Activated CD4-positive, alpha-beta T cell treated with anti-CD3 and anti-CD28 coated beads, Interleukin-2, amount 50 U/mL, for 1 hour (primary cell): ENCODE measurements at places on chromosomes 5 and 9.

- no peak for DNase-seq
Measured at GRCh38 chr5:160397492-160397891, 2.4 kb downstream of the FAM200C start.

DNA sequence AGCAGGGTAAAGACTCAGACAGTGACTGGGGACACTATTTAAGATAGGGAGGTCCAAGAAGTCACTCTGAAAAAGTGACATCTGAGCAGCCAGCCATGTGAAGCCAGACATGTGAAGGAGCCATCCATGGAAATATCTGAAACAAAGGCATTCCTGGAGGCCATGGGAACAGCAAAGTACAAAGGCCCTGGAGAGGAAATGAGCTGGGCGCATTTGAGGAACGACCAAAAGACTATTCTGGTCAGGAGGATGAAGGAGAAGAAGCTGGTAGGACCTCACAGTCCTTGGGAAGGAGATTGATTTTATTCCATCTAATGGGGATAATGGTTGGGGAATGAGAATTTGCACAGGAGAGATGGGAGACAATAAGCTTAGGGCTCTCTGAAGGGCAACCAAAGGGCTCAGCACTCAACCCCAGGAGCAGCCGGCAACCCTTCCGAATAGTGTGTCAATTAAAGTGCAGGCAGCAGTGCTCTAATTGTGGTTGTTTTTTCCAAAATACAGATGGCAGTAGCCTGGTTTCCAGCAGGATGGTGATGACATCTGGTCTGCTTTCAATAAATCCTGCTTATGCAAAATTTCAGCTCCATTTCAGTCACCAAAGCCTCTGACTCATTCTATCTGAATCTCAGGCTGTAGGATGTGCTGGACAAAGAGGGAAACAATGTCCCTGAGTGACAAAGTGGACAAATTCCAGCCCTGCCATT, 26.7 kb downstream of the FOXI1 start:
- DNase-seq, result no peak

GRCh38 chr5:92969191-92969780, 611.7 kb downstream of the NR2F1-AS1 start:
- DNase-seq, result no peak

GRCh38 chr9:4022435-4023067, 277.3 kb downstream of the GLIS3 start:
- no peak for DNase-seq

DNA sequence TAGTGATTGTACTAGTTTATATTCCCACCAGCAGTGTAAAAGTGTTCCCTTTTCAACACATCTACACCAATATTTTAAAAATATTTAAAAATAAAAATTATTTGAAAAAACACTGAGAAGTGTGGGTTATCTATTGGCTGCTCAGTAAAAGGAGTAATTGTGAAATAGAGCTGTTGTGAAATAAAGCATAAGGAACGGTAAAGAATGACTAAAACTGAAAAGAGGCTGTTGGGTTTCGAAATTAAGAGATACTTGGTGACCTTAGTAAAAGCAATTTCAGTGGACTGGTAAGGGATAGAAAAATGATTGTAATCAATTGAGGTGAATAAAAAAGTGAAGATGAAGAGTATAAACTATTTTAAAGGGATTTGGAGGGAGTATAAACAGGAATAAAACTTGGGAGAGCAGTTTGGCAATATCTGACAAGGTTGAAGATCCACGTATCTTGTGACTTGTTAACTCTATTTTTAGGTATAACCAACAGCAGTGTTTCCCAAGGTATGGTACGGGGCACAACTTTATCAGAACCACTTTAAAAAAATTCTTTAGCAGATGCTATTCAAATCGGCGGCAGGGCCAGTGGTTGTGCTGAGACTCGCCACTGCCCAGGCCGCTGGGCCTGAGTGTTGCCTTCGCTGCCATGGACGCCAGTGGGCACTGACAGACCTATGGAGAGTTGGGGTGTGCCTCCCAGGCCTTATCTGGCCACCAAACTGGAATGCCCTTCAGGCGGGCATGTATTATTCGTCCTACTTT, 63.3 kb downstream of the TMEM38B start:
- no peak for DNase-seq

DNA sequence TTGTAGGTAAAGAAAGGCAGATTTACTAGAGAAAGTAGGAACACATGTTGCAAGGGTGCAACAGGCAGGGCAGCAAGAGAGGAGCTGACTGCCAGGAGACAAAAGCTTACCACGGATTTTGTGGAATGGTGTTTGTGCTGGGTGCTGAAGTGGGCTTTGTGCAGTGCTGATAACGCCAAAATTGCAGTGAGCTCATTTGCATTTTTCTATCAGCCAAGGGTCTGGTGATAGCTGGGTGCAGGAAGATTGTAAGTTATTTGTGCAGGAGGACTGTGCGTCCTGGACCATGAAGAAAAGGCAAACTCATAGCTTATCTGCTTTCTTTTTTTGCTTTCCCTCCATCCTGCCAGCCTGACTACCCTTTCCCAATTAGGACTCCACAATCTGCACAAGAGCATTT, 13.6 kb downstream of the CTSL start:
- DNase-seq, result no peak

GRCh38 chr9:77541055-77541454, 107.1 kb downstream of the GNA14 start:
- DNase-seq, result no peak

- no peak for DNase-seq
Measured at GRCh38 chr9:17775656-17776055, 196.8 kb downstream of the SH3GL2 start.

DNA sequence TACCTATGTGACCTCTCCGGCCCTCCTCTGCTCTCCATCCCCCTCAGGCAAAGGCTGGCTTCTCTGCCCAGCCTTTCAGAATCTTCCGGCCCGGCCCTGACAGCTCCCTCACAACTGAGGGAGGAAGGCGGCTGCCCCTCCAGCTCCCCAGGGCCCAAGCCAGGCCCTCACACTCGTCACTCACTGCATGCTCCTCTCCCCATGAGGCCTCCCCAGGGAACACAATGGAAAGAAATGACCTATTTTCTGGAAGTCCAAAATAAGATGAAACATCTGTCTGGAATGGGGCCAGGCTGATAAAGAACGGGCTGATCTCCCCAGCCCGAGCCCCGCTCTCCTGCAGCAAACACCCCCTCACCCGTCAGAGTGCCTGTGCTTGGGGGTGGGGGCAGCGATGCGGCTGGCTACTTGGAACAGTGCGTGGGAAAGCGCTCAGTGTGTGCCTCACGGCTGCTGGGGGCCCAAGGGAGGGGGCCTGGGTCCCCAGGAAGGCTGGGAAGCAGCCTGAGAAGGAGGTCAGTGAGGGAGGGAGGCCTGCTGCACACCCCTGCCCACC, 11.3 kb downstream of the PDGFRB start:
- no peak for DNase-seq

- no peak for DNase-seq
Measured at GRCh38 chr9:1619915-1620710, 395.0 kb upstream of the SMARCA2 start.

DNA sequence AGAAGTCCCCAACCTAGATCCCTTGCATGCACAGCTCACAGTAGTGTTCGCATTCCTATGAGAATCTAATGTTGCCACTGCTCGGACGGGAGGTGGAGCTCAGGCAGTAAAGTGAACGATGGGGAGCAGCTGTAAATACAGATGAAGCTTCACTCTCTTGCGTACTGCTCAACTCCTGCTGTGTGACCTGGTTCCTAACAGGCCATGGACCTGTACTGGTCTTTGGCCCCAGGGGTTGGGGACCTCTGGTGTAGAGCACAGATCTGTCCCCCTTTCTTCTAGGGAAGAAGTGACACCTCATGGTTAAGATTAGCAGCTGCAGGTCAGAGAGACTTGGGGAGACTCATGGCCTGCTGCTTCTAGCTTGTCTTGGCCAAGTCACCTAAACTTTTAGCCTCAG, 7.1 kb downstream of the ARHGEF28 start:
- no peak for DNase-seq

GRCh38 chr5:33631786-33632185, 191.0 kb downstream of the TARS1 start:
- no peak for DNase-seq

- no peak for DNase-seq
Measured at GRCh38 chr5:60806591-60807243, 37.4 kb downstream of the ELOVL7 start.

DNA sequence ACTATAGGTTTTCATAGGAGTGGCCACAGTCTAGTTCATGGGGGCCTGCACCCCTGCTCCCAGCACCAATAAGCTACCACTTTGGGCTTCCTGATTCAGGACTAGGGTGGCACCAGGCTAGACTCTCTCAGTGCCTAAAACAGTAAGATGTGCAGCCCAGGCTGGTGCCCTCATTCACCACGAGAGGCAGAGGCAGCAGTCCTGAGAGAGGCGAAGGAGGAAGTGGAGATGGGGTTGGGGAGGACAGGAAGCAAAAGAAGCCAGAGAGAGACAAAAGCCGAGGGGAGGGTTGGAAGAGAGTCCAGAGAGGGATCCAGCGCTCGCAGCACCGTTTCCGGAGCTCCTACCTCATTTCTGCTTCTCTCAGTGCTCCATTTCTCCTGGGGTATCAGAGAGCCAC, 180.9 kb downstream of the MED10 start:
- DNase-seq, result no peak

DNA sequence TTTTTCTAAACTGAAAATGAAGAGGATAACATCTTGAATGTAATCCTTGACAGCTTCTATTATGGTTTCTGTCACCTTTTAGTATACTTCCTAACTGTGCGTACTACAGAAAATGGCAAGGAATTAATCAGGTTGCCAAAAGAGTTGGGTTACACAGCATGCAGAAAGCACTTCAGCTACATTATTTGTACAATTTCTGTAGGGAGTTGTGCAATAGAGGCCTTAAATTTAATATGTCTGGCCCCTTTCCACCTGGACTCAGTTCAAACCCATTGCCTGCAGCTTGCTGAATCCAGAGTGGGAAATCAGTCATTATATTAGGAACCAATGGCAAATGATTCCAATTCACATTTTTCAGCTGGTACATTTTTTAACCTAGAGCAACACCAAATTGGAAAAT, 549.7 kb downstream of the CSNK1G3 start:
- no peak for DNase-seq

- DNase-seq, result no peak
Measured at GRCh38 chr9:18861609-18862544, 171.1 kb downstream of the SAXO1 start.

GRCh38 chr5:180133971-180134508, 62.5 kb upstream of the RNF130 start:
- no peak for DNase-seq

DNA sequence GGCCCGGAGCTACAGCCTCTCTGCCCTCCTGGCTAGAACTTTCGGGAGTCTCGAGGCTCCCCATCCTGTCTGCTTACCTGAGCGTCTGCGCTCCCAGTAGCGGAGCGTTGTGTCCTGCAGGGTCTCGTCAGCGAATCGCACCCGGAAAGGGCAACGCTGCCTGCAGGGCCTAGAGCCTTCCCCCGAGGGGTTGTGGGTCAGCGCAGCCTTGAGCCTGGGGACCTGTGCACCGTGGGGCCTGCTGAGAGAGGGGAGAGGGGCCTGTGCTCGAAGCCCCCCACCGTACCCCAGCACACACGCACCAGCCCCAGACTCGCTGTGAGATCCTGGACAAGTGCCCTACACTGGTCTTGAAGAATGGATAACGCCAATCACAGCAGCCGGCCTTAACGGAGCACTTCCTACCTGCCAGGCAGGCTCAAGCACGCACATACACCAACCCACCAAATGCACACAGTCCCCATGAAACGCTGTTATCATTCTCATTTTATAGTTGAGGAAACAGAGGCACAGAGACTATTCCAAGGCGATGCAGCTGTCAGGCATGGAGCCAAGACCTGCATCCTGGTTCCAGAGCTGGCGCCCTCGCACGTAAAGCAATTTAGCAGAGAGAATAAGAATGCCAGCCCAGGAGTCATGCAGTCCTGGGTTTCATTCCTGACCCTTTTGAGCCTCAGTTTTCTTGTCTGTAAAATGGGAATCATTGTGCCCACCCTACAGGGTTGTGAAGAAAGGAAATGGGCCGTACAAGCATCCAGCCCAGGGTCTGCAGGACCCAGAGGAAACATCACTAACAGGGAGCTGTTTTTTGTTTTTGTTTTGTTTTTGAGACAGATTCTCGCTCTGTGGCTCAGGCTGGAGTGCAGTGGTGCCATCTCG, 5.3 kb downstream of the C9orf50 start:
- DNase-seq, result no peak

- DNase-seq, result no peak
Measured at GRCh38 chr9:69149321-69149807, 24.7 kb upstream of the TJP2 start.

DNA sequence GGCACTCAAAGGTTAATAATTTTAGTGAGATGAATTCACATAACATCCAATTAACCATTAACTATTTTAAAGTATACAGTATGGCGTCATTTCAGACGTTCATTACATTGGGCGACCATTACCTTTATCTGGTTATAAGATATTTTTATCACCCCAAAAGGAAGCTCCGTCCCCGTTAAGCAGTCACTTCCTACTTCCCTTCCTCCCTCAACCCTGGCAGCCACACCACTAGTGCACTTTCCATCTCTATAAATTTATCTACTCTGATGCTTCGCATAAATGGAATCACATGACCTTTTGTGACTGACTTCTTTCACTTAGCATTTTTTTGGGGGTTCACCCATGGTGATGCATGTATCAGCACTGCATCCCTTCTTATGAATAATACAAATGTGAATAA, 168.3 kb upstream of the PUM3 start:
- no peak for DNase-seq

DNA sequence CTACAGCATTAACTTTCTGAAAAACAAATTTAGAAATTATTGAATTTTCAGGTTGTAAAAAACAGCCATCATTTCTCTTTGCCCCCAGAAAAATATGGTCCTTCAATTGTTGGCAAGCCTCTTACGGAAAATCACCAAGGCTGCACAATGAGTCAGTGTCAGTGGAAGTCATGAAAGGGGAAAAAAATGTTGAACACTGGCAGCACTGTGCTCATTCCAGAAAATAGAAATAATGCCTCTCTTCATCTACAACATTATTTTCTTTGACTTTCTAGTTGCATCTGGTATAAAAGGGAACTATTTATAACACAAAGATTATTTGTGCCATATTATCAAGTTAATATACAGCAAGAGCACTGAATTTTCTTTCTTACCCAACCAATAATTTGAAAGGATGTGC, 26.7 kb upstream of the STK32A start:
- no peak for DNase-seq

DNA sequence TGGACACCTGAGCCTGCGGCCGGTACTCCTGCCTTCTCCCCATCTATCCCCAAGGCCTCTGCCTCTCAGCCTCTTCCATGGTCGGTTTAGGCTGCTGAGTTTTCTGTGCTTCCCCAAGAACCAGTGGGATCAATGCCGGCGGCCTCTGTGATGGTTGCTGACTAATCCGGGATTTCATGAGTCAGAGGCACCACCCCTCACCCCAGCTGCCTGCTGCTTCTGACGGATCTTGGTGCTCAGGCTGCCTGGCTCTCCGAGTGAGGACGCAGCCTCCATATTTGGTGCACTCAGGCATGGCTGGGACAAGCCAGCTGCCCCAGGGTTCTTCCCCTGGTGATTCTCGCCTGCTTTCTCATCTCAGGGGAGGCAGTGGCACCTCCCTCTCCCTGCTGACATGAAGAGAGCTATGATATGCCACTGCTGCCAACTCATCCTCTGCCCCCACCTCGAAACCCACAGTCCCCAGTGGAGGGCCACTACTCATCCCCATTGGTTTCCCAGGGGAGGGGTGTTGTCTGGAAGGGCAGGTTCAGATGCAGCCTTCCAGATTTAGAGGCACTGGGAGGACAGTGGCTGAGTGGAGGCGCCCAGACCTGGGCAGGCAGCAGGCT, 3.3 kb upstream of the MAN1B1 start:
- DNase-seq, result no peak
